ENCODE measurements at places on chromosomes 6 and 20. TPM values are rescaled to one million over a fixed set of nuclear protein-coding genes. Genes with fewer than 3 reads are reported as not detected.

DNA sequence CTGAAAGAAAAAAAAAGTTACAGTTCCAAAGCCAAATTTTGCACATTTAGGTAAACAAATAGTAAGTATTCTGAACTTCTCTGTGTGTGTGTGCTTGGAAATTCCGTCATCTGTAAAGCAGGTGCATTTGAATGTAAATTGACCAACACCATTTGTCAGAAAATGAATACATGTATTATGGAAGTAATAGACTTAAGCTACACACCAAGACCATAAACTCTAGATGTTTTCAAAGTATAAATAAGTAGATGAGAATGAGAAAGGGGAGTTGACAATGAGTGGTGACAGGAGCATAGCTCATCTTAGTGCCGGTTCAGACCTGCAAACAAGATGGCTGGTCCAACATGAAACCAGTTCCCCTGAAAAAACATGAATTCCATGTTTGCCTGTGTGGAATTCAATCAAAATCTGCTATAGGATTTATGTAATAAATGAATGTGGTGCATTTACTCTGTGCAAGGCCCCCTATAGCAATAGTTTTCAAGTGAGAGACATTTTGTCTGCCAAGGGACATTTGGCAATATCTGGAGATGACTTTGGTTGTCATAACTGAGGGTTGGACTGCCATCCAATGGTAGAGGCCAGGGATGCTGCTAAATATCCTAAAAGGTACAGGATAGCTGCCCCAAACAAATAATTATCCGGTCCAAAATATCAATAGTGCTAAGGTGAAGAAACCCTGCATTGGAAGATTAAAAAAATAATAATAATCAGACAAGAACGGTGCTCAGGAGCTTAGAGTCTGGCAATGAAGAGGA lies 11.0 kb upstream of the FILIP1 start:
- DNase-seq: no peak

DNA sequence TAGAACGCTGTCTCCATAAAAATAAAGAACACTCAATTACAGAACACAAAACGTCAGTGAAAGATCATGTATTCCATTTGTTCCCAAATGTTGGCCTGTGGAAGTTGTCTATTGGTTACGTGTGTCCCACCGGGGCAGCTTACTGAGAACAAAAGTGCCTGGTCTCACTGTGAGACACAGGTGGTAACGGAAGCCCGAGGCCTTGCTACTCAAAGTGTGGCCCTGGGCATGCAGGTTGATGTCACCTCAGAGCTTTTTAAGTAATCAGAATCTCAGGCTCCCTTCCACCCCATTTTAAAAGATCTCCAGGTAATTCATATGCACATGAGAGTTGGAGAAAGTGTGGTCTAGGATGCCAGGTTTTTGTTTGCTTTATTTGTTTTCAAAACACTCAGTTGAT lies 422.5 kb upstream of the OPRM1 start:
- DNase-seq: no peak

GRCh38 chr6:149007846-149008245 lies 261.0 kb downstream of the UST start:
- DNase-seq: no peak

GRCh38 chr6:90544741-90545140 lies 42.1 kb downstream of the MAP3K7 start:
- no peak for DNase-seq

GRCh38 chr6:107246972-107247615 lies 131.8 kb upstream of the BEND3 start:
- DNase-seq: no peak

GRCh38 chr6:53023323-53023722 lies 28.2 kb upstream of the GSTA4 start:
- no peak for DNase-seq

DNA sequence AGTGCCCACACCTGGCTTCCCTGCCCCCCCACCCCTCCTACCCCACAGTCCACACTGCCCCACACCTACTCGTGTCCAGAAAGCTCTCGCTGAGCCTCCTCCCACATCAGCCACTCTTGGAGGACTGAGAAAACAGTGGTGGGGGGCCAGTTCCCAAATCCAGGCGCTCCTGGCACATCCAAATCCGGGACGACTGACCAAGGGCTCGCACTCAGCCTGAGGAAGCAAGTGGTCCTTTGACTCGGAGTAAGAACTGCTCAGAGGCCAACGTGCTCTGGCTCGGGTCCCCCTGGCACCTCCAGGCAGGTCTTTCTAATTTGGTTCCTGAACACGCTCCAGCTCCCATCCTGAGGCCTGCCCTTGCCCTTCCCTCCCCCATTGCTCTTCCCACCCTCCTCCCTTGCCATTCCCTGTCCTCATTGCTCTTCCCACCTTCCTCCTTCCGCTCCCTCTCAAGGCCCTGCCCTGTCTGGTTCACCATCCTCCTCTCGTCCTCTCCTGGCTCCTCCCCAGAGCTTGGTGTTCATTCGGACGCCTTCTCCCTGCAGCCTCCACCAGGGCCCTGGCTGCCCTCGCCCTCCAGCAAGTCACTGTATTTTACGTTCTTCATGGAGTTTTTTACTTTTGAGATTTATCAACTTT lies 83.6 kb downstream of the THBS2 start:
- DNase-seq: no peak

DNA sequence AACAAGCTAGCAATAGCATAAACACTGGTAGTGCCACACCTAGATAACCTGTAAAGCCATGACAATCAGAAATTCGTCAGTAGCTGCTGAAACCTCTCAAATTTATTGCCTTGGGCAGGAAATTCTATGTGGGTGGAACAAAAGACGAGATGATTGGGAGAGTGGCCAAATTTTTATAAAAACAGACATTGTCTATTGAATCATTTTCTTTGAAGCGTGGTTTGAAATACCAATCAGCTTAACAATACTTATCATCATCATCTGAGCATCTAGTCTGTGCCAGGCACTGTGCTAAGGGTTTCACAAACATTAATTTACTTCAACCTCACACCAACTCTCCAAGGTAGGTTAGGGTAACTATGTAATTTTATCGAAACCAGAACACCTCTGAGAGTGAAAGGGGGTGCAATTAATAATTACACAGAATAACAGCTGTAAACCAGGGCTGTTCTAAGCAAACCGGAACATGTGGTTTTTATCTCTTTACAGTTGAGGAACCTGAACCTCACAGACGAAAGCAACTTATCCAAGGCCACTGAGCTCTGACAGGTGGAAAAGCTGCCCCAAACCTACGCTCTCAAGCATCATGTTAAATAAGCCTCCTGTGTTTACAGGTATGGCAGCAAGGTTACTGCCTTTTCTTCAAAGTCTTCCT lies 43.4 kb downstream of the NHSL1 start:
- DNase-seq: peak; percentile 65

GRCh38 chr20:53711333-53712211 lies 117.9 kb upstream of the ZNF217 start:
- DNase-seq: no peak

DNA sequence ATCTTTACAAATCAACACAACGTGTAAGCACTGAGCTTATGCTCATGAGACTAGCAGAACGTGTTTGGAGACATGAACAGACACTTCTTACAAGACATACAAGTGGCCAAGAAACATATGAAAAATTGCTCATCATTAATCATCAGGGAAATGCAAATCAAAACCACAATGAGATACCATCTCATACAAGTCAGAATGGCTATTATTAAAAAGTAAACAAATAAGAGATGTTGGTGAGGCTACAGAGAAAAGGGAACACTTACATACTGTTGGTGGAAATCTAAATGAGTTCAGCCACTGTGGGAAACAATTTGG lies 327.9 kb upstream of the SOX4 start:
- no peak for DNase-seq

DNA sequence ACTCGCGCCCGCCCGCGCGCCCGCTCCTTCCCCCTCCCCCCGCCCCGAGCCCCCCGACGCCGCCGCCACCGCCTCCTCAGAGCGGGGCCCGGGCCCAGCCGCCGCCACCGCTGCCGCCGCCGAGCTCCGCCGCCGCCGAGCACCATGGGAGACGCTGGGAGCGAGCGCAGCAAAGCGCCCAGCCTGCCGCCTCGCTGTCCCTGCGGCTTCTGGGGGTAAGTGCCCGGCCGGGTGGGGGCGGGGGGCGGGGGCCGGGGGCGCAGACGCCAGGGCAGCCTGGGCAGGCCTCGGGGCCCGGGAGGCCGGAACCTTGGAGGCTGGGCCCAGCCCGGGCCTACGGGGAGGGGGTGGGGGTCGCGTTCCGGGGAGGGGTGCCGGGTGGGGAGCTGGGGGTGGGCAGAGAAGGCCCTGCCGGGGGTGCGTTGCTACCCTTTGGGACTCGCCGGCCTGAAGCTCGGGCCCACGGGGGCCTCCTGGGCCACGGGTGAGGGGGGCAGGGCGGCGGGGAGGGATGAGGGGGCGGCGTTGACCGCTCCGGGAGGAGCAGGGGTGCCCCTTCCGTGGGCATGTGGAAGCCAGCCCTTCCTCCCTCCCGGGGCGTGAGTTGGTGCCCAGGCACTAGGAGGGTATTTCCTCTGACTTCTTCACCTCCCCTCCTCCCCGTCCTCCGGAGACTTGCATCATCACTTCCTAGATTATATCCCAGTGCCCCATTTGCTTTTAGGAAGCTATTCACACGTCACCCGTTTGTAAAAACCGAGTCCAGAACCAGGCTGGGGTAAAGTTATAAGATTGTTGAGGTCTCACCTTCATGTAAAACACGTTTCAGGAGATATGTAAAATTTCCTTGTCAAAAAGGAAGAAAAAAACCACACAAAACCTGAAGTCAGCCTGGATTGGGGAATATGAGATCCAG lies 533 bp downstream of the ZFAND3 start:
- peak; percentile 52 for DNase-seq

DNA sequence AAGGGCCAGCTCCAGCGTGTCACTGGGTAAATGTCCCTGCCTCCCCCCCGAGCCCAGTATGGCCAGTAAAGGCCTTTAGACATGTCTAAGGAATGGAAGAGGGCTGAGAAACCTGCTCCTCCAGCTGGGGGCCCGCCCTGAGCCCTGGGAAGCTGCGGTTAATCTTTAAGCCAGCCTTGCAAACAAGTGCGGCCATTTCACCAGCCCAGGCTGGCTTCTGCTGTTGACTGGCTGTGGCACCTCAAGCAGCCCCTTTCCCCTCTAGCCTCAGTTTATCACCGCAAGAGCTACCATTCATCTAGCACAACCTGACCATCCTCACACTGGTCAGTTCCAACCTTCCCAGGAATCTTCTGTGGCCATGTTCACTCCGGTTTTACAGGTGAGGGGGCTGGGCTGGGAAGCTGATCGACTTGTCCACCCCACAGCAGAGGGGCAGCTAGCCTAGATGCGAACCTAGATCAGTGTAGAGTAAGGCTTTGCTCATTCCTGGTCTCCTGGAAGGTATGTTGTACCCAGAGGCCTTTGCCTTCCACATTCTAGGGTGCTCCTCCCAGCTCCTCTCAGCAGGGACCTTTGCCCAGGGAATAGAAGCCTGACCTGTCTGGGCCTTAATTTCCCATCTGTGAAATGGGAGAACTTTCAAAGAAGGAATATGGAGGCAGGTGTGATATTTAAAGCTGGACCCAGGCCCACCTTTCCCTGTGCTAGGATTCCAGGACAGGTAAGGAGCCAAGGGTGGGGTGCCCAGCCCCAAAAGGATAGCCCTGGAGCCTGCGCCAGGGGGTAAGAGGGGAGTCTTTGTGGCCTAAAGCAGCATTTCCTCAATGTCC lies 1.2 kb upstream of the SRC start:
- no peak for DNase-seq

GRCh38 chr6:38673397-38674165 lies 29.4 kb downstream of the GLO1 start:
- DNase-seq: no peak

DNA sequence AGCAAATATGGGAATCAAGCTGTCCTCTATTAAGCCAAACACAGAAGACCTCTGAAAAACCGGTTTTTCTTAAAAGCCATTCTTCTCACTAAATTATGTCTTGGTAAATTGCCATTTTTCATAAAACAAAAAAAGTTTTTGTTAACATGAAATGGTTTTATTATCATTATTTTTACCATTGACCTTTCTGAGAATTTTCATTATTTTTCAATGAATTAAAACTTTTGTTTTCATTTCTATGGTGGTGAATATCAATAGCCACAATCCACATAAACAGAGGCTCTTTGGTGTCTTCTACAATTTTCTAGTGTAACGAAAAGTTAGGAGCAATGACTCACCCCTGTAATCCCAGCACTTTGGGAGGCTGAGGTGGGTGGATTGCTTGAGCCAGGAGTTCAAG lies 2.1 kb downstream of the SF3B5 start:
- no peak for DNase-seq

DNA sequence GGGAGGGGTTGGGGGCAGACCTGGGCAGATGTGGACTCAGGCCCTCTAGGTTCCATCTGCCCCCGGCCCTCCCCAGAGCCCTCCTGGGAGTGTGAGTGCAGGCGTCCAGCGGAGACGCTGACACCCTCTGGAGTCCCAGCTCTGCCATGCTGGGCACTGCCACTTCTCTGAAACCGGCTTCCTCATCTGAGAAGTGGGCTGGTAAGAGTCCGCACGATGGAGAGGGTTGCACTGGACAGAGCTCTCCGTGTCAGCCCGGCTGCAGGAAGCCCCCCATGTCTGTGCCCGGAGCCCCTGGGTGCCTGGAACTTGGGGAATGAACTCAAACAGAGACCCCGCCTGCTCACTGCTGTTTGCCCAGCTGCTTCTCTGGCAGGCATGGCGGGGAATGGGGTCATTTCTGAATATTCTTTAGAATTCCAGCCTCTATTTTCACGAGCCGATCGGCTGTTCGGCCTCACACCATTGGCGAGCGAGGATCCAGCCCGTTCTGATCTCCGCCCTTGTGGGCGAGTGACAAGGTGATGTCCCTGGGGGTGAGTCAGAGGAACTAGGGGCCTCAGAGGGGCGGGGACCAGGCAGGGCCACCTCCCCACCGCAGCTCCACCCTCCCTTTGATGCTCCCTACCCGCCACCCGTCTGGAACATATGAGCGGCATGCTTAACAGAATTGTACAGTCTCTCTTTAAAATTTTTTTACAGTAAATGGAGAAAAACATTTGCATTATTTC lies 47.8 kb upstream of the GATA5 start:
- no peak for DNase-seq

DNA sequence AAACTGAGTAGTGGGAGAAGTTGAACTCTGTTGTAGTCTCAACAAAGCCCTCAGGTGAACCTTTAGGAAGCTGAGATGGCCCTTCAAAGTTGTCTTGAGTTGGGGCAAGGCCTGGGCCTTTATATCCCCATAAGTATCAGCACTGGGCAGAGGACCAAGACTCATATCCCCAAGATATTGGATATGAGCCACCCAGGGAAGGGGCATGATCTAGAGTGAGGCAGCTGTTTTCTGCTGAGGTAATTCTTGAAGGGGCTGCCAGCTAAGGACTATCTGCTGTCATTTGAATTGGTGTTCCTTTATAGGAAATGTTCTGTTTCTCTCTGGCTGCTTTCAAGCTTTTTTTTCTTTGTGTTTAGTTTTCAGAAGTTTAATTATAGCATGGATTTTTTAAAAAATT lies 140.7 kb upstream of the FLRT3 start:
- DNase-seq: no peak

- DNase-seq: no peak
These were observed 61.8 kb downstream of the CYB5R4 start for GRCh38 chr6:83921315-83921714.

Gene REV3L
- total RNA-seq: 10.1 TPM

Gene RFX6
- total RNA-seq: not detected

Gene PTCHD4
- total RNA-seq: 1.6 TPM

Gene HDGFL1
- not detected for total RNA-seq

Gene TUBE1
- total RNA-seq: 72.3 TPM

Gene TNXB
- 24.6 TPM for total RNA-seq

Gene THBD
- 15.8 TPM for total RNA-seq

Gene HSPA12B
- not detected for total RNA-seq

Gene ZSCAN9
- total RNA-seq: 10.4 TPM

Gene TCP11
- total RNA-seq: not detected

Measured in NCI-H460 (cell line).